ENCODE measurements at places on chromosomes 1 and 21. TPM values are rescaled to one million over a fixed set of nuclear protein-coding genes. Genes with fewer than 3 reads are reported as not detected.

GRCh38 chr1:198879711-198880306 lies 241.0 kb downstream of the PTPRC start:
- H3K36me3 ChIP-seq = no peaks in the 10 kb centered on the region
- DNase-seq = no peak
- no peak overlapping the region for H3K4me3 ChIP-seq
- no peaks in the 10 kb centered on the region for H3K27me3 ChIP-seq
- no peaks in the 10 kb centered on the region for H3K4me1 ChIP-seq

The AMY2A gene
- total RNA-seq = not detected

GRCh38 chr1:63634471-63634870 lies 41.3 kb downstream of the PGM1 start:
- no peak overlapping the region for H3K27ac ChIP-seq
- H3K4me3 ChIP-seq = no peak overlapping the region
- H3K4me1 ChIP-seq = no peaks in the 10 kb centered on the region
- no peak for DNase-seq
- no peaks in the 10 kb centered on the region for H3K36me3 ChIP-seq
- H3K27me3 ChIP-seq = no peaks in the 10 kb centered on the region

The GCSAML gene
- total RNA-seq = 0.40 TPM

- peak; percentile 20 for DNase-seq
- H3K4me3 ChIP-seq = no peak overlapping the region
- no peak overlapping the region for H3K27ac ChIP-seq
- H3K36me3 ChIP-seq = no peaks in the 10 kb centered on the region
- no peaks in the 10 kb centered on the region for H3K27me3 ChIP-seq
- no peaks in the 10 kb centered on the region for H3K4me1 ChIP-seq
Observed at GRCh38 chr1:151693057-151693651, 23.4 kb downstream of the CELF3 start.

The MAP10 gene
- 2.5 TPM for total RNA-seq

The PLA2G2C gene
- total RNA-seq = not detected

GRCh38 chr1:50425376-50426107 lies 2.3 kb upstream of the DMRTA2 start:
- peaks cover 100% of the 10 kb centered on the region for H3K27me3 ChIP-seq
- H3K4me3 ChIP-seq = no peak overlapping the region
- no peaks in the 10 kb centered on the region for H3K36me3 ChIP-seq
- DNase-seq = no peak
- no peak overlapping the region for H3K27ac ChIP-seq

The ZC3H11A gene
- 73.6 TPM for total RNA-seq

- H3K27ac ChIP-seq = no peak overlapping the region
- DNase-seq = no peak
- no peaks in the 10 kb centered on the region for H3K4me1 ChIP-seq
- no peak overlapping the region for H3K4me3 ChIP-seq
- H3K36me3 ChIP-seq = no peaks in the 10 kb centered on the region
Observed at GRCh38 chr1:246198115-246198816, 308.8 kb downstream of the SMYD3 start.

The BMP8B gene
- 4.9 TPM for total RNA-seq

DNA sequence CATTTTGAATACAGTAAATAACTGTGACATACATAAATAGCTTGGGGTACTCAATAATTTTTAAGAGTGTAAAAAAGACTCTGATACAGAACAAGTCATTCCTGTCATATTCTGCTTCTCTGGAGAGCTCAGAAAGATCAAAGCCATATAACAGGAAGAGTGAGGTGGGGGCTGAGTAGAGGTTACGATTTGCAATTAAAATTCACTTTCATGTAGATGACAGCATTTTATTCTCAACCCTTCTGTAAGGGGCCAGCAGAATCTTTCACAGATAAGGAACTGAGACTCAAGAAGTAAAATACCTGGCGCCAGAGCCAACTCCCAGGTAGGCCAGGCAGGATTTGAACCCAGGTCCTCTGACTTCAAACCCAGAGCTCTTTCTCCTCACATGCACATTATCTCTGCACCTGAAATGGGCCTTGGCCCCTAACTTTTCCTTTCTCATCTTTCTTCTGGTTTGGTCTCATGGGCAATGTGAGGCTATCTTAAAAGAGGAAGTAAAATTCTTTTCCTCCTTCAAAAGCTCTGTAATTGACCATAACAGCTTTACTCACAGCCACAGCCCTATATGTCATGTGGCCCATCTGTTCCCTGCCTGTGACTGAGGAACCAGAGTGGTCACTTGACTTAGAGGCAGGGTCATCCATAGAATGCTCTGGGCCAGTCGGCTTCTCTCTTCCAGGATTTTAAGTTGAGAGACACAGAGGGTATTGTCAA lies 80.9 kb upstream of the SYT6 start:
- H3K36me3 ChIP-seq = no peaks in the 10 kb centered on the region
- H3K27me3 ChIP-seq = no peaks in the 10 kb centered on the region
- H3K4me3 ChIP-seq = no peak overlapping the region
- no peaks in the 10 kb centered on the region for H3K4me1 ChIP-seq
- no peak overlapping the region for H3K27ac ChIP-seq
- DNase-seq = peak; percentile 24

The MYBPHL gene
- not detected for total RNA-seq

DNA sequence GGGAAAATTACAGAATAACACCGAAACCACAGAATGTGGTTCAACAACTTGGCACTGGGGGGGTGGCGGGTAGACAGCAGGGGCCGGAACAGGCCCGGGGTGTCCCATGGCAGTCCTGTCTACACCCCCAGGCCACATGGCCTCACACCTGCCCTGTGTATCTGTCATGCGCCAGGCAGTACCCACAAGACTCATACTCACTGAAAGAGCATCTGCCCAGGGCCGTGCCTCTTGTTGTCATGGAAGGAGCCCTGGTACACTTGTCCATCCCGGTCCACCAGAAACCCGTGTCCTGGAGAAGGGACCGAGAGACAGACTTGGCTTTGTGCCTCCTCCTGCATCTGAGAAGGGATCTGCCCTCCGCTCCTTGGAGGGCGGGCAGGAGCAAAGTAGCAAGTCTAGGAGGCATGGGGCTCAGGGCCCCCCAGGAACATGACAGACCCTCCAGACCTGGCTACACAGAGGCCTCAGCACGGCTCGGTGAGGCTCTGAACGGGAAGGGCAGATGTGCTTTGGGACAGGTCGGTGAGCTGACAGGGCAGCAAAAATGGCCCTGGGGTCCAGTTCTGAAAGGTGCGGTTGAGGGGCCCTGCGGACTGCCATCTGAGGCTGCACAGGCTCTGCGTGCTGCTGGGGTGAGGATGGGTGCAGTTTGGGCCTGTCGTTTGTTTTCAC lies 5.6 kb downstream of the MORN1 start:
- no peak overlapping the region for H3K4me3 ChIP-seq
- H3K4me1 ChIP-seq = peaks cover 7% of the 10 kb centered on the region
- H3K27ac ChIP-seq = no peak overlapping the region
- H3K27me3 ChIP-seq = no peaks in the 10 kb centered on the region
- no peaks in the 10 kb centered on the region for H3K36me3 ChIP-seq
- DNase-seq = no peak

The SPATA45 gene
- total RNA-seq = not detected

The TACSTD2 gene
- total RNA-seq = 1.2 TPM

The IFNLR1 gene
- total RNA-seq = 16.8 TPM

DNA sequence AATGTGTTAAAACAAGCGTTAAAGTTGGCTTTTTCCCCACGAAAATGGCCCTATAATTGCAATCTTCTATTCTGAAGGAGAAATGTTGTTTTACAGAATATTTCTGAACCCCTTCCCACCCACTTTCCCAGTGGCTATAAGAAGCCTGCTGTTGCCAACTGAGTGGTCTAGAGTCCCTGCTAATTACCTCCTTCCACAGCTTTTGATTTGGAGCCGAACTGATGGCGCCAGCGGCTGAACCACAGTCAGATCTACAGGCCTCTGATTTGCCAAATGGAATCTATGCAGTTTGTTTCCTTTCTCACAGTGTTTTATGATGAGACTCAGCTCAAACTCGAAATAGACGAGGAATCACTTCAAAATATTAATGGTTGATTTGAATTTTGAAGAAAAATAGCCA lies 76.0 kb upstream of the C1orf105 start:
- H3K27ac ChIP-seq = no peak overlapping the region
- no peak overlapping the region for H3K4me3 ChIP-seq
- H3K36me3 ChIP-seq = no peaks in the 10 kb centered on the region
- no peaks in the 10 kb centered on the region for H3K27me3 ChIP-seq
- no peak for DNase-seq

DNA sequence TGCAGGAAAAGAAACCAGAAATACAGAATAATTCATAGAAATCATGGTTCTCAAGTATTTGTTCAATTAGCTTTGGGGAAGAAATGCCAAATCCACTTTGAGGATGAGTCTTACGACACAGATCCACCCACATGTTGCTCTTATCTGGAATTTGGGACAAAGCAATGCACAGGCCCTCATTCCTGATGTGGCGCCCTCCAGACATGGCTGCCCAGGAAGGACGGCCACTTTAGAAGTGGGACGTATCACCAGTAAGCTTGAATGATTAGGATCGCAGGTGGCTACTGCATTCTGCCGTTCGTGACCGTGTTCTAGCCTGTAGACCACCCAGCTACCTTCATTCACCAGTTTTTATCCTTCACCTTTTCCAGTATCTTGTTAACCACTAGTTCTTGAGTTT lies 20.1 kb upstream of the NCMAP start:
- no peaks in the 10 kb centered on the region for H3K4me1 ChIP-seq
- H3K4me3 ChIP-seq = no peak overlapping the region

DNA sequence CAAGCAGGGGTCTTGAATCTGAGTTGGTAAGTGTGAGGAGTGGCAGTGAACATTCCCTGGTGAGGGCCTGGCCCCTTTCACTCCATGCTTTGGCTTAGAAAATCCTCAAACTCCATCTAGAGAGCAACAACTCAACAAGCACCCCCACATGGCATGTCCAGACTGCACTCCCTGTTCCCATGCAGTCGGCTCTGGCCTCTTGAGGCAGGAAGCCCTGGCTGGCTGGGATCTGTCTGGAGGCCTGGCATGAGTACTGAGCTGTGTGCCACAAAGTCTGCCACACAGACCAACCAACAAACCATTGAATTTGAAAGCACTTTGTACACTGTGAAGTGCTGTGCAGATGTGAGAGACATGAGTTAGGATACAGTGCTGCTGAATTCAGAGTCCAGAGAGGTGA lies 25.2 kb downstream of the COA7 start:
- H3K27ac ChIP-seq = no peak overlapping the region
- H3K4me3 ChIP-seq = no peak overlapping the region
- H3K27me3 ChIP-seq = no peaks in the 10 kb centered on the region
- no peak for DNase-seq
- no peaks in the 10 kb centered on the region for H3K4me1 ChIP-seq
- no peaks in the 10 kb centered on the region for H3K36me3 ChIP-seq

DNA sequence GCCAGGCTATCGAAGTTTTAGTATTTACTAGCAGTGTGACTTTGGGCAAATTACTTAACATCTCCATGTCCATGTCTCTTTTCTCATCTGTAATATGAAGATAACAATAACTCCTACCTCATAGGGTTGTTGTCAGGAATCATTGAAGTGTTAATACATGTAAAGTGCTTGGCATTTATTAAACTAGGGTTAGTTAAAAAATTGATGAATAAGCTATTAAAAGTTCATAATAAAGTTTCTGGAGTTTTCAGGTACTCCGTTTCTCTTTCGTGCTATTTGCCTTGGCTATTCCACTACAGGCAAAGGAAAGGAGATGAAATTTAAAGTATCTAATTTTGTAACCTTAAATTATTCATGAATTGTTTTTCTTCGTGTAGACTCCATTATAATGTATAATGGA lies 16.7 kb downstream of the LRRC8D start:
- H3K4me3 ChIP-seq = no peak overlapping the region
- no peaks in the 10 kb centered on the region for H3K27me3 ChIP-seq
- peaks cover 3% of the 10 kb centered on the region for H3K4me1 ChIP-seq
- H3K27ac ChIP-seq = no peak overlapping the region
- no peak for DNase-seq

GRCh38 chr1:87757676-87758075 lies 429.0 kb downstream of the LMO4 start:
- H3K4me3 ChIP-seq = no peak overlapping the region
- DNase-seq = no peak
- no peak overlapping the region for H3K27ac ChIP-seq

GRCh38 chr1:112296908-112297307 lies 99.1 kb upstream of the CTTNBP2NL start:
- H3K27me3 ChIP-seq = no peaks in the 10 kb centered on the region
- H3K27ac ChIP-seq = no peak overlapping the region
- no peak for DNase-seq
- H3K4me1 ChIP-seq = no peaks in the 10 kb centered on the region
- H3K36me3 ChIP-seq = no peaks in the 10 kb centered on the region
- no peak overlapping the region for H3K4me3 ChIP-seq

DNA sequence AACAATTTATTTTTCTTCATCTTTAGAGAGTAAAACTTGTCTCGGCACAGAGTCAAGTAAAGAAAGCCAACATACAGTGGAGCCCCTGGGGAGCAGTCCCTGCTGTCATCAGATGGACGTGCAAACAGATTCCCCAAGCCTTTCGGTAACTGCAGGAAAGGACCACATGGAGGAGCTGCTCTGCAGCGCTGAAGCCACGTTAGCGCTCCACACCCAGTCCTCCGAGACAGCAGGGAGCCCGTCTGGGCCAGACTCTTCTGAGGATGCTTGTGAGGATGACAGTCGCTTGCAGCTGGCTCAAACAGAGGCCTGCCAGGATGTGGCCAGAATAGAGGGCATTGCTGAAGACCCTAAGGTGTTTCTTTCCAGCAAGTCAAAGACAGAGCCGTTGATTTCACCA lies 77.1 kb upstream of the SCCPDH start:
- H3K27ac ChIP-seq = no peak overlapping the region
- H3K4me1 ChIP-seq = peaks cover 3% of the 10 kb centered on the region
- no peak overlapping the region for H3K4me3 ChIP-seq

The ADGRB2 gene
- 0.59 TPM for total RNA-seq

DNA sequence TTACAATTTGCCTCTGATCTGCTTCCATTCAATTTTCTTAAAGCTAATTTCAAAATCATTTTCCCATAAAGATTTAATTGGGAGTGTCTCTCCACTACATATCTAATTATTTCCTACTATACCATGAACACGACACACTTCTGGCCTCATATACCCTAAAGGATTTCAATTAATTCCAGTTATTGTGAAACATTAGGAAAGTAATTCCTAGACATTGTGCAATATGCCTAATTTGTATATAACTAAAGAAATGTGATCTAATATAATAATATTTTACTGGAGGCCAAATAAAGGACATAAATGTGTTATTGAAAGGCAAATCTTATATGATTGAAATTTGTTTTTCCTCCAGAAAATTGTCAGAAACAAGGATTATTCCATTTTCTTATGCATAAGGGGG lies 727.2 kb upstream of the ADGRL2 start:
- no peak for DNase-seq
- H3K27ac ChIP-seq = no peak overlapping the region
- no peaks in the 10 kb centered on the region for H3K27me3 ChIP-seq
- no peak overlapping the region for H3K4me3 ChIP-seq
- no peaks in the 10 kb centered on the region for H3K36me3 ChIP-seq

DNA sequence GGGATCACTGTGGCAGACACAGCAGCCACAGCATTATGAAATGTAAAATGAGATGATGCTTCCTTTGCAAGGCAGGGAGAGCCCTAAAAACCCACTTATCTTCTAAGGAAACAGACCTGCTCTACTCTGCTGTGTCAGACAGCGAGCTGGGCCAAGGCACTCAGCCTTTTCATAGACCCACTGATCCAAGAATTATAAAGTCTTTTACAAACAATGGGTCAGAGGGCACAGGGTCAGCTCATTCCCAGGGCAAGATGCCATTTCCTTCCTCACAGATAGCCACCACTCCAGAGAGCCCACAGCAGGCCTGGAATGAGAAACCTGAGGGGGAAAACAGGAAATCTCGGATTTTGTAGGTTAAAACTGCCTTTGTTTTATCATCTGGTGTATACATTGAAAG lies 42.9 kb downstream of the CASQ2 start:
- no peak overlapping the region for H3K27ac ChIP-seq
- DNase-seq = no peak
- H3K4me1 ChIP-seq = no peaks in the 10 kb centered on the region
- H3K4me3 ChIP-seq = no peak overlapping the region
